ENCODE measurements at places on chromosomes 7 and 10.

DNA sequence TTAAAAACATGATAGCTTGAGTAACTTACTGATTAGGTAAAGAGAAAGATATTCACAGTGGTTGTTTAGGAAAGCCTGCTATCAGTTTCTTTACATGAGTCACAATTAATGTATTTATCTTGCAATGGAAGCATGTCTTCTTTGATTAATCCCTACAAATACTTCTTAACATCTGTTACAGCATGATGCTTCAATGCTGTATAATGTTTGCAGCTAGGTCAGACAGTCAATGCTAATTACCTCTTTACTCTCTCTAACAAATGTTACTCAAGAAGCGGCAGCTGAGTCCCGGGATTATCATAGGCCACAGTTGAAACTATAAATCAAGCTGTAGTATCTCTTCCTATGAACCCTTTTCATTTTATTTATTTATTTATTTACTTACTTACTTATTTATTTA lies 33.2 kb downstream of the ACBD5 start:
- no peak for DNase-seq

GRCh38 chr7:96052860-96053470 lies 268.9 kb downstream of the SLC25A13 start:
- no peak for DNase-seq

- DNase-seq = no peak
These were observed 55.7 kb downstream of the NOD1 start for GRCh38 chr7:30422922-30423321.

DNA sequence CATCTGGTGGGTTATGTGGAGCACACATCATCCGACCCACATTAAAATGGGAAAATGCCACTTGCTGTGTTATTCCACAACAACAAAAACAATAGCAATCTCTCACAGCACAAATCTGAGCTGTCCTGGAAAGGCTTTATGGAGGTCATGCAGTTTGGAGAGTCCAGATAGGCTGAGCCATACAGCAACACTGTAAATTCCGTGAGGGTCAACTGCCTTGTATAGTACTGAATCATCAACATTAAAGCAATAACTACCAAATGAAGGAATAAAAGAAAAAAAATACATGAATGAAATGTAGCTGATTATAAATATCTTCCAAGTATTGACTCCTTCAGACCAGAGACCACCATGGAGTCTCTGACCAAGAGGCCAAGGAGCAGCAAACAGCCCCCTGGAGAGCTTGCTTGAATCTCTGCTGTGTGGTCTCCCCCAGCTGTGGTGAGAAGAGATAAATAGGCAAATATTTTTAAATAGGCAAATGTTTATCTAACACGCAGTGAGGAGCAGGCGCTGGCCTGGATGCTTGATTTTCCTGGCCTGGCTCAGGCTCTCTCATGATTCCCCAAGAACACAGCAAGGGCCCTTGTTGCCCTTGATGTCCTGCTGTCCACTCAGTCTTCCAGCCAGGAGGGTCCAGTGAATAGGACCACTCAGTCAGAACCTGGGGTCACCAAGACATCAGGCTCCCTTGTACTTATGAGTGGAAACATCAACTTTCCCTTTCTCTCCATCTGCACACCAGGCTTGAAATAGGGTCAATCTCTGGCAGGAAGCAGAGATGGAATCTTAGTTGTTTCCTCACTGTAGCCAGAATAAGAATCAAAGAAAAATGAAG lies 1021.3 kb downstream of the XPNPEP1 start:
- DNase-seq = no peak

DNA sequence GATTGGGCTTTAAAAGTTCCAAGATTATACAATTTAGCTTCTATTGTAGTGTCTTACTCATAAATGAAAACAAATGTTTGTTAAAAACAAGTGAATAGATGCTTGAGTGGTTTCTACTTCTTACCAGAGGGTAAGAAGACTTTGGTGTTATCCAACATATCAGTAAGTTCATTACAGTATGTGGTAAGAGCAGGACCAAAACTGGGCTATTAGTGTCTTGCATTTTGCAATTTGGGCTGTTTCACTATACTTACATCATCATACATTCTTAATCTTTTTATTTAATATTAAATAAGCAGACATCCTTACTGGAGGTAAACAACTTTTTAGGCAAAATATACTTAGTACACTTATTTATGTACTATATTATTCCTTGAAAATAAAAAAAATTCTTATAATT lies 248.4 kb upstream of the HGF start:
- DNase-seq = no peak

All from esophagus muscularis mucosa (tissue), 4 donors.